ENCODE measurements at places on chromosomes 6 and 20.

DNA sequence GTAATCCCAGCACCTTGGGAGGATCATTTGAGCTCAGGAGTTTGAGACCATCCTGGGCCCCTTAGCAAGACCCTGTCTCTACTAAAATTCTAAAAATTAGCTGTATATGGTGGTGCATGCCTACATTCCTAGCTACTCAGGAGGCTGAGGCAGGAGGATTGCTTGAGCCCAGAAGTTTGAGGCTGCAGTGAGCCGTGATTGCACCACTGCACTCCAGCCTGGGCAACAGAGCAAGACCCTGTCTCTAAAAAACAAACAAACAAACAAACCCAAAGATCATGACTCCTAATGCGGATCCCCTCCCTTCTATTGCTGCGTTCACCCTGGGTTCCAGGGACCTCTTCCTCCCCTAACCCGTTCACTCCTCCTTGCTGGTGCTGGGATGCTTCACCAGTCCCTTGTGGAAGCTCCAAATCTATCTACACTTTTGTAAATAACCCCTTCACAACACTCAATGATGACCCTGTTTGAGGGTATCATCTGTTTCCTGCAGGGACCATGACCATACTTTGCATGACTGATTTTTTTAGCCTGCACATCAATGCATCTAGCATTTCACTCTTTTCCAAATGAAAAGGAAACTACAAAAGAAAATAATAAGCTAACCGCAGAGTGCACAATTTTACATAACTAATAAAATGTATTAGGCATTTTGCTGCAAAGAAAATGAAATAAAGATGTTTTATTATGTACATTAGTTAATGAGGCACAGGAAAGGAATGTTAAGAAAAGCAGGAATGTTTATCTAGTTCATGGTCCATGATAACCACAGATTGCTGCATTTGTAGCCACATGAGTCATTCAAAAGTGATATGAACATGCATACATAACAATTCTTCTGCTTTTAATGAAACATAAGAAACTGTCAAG lies 30.5 kb upstream of the IPCEF1 start:
- no peak for DNase-seq

DNA sequence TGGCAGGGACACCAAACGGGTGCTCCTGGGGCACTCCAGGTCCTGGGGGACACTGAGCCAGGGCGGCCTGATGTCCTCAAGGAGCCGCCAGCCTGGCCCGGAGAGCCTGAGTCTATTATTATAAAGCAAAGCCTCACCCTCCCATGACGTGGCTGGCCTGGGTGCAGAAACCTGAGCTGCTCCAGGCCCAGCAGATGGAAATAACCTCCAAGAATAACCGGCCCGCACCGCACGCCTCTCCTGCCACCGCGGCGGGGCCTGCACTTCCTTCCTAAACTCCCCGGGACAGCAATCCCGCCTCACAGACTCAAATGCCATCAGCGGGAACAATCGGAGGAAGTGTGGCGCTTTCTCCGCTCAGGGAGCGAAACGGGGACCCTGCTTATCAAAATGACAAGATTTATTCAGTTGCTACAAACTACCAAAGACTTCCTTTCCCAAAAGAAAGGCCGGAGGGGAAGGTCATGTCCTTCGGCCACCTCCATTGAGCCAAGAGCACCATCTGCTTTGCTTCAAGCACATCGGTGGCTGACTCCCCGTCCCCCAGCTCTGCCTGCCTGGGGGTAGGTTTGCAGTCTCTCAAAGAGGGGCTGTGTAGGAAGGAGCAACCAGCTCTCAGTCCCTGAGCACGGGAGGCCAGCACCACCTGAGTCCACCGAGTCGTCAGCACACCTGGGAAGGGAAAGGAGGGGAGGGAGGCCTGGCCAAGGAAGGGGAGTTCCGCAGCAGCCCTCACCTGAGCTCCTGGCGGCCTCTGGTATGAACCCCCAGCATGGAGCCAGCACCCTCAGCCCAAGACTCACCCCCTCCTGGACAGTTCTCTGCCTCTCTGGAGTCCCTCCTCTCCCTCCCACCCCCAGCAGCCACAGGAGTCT lies 78.6 kb upstream of the QKI start:
- DNase-seq = no peak

DNA sequence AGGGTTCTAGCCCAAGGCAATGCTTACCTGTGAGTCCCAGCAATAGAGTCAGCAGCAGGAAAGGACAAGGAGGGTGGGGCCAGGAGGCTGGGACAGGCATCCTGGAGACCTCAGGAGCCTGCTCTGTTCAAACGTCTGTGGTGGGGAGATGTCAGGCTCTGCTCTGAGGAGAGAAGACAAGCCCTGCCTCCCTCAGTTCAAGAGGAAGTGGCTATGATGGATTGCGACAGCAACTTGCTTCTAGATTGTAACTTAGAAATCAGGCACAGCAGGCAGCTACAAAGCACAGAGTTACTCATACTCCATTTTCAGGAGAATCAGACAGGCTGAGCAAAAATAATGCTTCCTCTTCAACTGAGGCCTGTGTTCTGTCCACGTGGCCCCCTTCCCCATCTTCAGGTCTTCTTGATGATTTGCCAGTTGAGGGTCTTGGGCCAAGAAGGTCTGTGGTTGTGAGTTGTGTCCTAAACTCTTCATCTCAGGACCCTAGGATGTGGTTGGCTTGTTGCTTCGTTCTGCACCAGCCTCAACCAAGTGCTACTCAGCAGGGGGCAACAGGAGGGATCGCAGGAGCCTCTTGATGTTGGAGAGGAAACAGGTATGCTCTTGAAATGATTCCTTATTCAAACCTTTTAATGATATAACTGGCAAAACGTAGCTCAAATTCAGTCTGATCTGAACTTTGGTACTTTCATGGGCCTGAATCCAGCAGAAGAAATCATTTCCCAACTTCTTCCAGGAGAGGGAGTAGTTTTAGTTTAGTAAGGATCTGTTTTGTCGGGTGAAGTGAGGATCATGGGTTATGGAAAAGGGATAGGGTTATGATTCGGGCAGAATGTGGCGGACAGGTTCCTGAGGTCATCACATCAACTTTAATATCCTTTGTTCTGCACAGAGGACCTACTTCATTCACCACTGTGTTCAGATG lies 31.0 kb downstream of the SIRPB1 start:
- DNase-seq = no peak

- peak; percentile 89 for DNase-seq
These were observed 59.6 kb upstream of the TAGAP start for GRCh38 chr6:159104163-159104925.

DNA sequence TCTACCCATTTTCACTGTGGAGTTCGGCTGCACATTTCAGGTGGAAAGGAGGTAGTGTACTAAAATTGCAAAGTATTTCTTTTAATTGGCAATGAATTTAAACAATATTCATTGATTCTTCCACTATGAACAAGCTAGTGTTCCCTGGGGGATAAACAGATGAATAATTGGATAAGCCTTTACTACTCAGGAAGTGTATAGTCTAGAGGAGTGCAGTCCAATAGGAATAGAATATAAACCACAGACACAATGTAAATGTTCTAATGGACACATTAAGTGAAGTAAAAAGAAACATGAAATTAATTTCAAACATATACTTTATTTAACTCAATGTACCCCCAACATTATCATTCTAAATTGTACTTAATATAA lies 28.7 kb downstream of the SGK1 start:
- DNase-seq = no peak

DNA sequence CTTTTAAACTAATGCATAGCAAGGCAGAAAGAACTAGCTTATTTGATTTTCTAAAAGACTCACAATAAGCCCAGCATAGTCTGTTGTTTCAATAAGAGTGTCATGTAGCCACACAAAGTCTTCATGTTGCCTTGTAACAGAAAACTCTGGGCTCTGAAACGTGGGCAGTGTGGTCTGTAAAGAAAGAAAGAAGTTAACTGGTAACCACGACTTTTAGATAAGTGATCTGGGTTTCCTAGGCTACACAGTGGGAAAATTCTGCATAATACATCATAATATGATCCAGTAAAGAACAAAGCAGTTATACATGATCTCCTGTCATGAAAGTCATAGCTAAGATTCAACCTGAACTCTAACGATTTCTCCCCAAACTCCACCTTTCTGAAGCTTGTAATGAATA lies 13.3 kb downstream of the SNX5 start:
- DNase-seq = no peak

- DNase-seq = peak; percentile 13
These were observed 59.2 kb downstream of the SNRNP48 start for GRCh38 chr6:7649037-7649810.

DNA sequence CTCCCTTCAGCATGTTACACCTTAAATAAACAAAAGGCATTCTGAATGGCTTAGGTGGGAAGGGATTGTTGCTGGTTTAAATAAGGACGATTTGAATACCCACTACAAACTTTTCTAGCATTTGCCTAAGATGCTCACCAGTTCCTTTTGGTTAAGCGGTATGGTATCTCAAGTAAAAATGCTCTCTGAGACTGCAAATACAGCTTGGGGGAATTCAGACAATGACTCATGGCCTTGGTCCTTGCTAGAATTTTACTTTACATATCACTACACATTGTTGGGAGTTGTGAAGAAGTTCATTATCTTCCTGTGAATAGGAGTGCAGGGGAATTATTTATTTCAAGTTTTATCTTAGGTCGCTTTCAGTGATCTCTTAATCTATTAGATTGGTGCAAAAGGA lies 670.7 kb downstream of the UTRN start:
- no peak for DNase-seq

- DNase-seq = no peak
These were observed 236.1 kb downstream of the SYNDIG1 start for GRCh38 chr20:24705486-24705885.

GRCh38 chr20:760751-761417 lies 7.4 kb downstream of the SLC52A3 start:
- peak; percentile 63 for DNase-seq

- no peak for DNase-seq
These were observed 78.4 kb downstream of the PREX1 start for GRCh38 chr20:48749437-48749836.

DNA sequence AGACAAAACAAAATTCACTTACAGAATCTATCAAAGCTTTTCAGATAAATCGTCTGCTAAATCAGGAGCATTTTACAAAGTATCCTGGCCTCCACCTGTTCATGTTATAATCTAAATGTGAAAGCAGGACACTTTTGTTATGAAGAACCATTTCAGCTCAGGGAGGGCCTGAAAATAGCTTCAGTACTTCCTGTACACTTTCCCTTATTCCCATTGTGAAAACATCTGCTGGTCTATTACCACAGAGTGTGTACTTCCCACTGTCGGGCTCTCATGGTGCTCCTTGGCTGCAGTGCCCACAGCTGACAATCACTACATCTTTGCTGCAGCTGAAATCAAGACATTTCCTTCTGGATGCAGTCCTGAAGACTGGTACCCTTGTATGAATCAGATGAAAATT lies 128.1 kb downstream of the OPRM1 start:
- no peak for DNase-seq

DNA sequence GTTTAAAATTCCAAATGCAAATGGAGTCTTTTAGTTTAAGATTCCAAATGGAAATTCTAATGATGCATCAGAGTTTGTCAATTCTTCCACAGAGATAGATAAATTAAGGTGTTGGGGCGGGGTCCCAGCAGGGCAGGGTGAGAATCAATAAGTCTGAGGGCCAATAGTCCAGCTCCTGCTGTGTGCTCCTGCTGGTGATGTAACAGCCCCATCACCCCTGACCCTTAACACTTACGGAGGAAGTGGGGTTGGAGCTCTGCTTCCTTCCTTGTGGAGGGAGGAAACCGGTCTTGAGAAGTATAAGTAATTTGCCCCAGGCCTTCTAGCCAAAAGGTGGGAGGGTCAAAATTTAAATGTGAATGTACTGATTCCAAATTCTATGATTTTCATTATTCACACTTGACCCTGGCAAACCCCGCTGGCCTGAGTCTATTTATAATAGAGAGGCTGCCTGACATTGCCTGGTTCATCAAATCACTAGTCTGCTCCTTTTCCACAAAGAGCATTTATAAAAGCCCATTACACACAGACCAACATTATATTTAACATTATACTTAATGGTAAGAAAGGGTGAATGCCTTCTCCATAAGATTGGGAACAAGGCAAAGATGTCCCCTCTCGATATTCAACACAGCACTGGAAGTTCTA lies 17.2 kb downstream of the ZBTB2 start:
- no peak for DNase-seq

DNA sequence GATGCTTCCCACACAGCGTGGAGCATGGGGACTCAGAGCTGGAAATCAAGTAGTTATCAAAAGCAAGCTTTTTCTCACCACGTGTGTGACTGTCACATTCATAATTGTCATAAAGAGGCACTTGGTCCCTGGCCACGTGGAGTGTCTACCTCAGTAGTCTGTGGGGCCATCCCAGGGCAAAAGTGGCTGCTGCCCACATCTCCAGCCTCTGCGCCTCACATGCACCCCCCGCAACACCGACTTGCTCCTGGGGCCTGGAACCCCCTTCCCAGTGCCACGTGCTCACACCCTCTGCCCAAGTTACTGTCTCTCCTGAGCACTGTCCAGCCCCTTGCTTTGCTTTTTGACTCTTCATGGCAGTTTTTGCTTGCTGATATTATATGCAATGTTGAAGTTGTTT lies 133.2 kb upstream of the SNX9 start:
- no peak for DNase-seq

DNA sequence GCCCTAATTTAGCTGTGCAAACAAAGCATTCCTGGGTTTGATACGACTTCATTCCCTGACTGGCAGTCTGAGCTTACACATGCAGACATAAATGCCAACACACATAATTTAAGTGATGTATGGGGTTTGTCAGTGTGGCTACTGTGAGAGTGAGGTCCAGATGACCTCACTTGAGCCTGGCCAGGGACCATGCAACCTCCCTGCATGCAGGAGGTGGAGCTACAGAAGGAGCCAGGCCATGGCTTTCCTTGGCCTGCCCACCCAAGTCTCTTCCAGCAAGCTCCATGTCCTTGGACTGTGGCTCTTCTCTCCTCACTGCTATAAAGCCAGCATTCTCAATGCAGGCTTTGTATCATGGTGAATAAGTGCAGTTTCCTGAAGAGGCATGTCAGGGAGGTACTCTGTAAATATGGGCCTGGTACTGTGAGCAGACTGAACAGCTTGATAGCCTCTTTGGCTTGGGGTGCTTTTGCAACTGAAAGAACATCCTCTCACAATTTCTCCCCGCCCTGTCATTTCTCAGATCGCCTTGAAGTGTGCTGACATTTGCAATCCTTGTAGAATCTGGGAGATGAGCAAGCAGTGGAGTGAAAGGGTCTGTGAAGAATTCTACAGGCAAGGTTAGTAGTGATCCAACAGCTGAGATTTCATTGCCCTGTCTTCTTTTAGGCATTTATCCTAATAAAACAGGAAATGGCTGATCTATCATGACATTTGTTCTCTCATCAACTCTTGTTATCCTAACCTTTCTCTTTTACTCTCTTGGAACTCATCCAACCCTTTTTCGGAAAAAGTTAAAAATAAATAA lies 69.2 kb downstream of the MTFR2 start:
- no peak for DNase-seq

DNA sequence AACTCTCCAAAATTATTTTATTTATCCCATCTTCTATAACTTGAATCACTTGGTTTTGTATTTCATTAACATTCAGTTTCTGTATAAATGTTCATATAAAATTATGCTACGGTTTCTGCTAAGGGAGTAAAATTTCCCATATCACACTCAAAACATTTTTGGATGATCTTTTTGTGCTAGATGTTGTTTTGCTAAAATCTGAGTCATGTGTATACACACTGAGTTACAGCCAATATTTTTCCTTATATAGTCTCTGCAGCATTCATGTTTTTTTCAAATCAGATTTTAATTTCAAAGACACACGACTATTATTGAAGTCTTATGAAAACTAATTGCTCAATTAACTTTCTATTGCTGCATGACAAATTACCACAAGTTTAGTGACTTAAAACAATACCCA lies 54.3 kb upstream of the SLC2A12 start:
- DNase-seq = no peak

- no peak for DNase-seq
These were observed 93.6 kb downstream of the KHDC1L start for GRCh38 chr6:73131706-73132105.

GRCh38 chr6:144931172-144932035 lies 646.3 kb downstream of the UTRN start:
- peak; percentile 57 for DNase-seq
